ENCODE measurements at places on chromosomes 6 and 20.

DNA sequence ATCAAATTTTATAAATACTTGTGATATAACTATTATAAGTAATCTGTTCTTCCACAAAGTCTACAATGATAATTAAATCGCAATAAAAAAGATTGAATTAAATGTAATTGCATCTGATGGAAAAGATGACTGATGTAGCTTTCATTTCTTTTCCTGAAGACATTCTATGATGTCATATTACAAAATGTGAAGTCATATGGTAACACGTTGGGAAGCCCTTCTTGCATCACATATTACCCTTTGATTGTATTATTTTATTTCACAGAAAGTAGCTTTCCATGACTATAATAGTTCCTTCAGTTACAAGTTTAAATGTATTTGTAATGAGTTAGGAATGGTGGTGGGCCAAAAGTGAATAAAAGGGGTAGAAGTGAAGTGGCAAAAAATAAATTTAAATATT is 19.0 kb upstream of the OR2B2 start:
- DNase-seq, result no peak

DNA sequence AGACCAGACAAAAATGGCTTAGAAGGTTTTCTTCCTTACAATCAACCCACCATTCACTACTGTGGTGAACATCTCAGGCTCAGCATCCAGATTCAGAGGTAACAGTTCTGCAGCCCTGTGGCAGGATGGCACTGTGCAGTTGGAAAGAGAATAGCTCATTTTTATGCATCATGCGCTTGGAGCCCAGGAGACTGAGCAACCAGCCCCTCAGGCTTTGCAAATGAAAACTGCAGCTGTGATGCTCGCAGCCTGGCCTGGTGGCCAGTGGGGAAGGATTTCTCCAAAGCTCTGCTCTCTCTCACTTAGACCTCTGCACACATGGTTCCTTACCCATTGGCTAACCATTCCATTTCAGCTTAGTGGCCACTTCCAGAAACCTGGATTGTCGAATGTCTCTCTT is 45.8 kb downstream of the GABRR2 start:
- no peak for DNase-seq

DNA sequence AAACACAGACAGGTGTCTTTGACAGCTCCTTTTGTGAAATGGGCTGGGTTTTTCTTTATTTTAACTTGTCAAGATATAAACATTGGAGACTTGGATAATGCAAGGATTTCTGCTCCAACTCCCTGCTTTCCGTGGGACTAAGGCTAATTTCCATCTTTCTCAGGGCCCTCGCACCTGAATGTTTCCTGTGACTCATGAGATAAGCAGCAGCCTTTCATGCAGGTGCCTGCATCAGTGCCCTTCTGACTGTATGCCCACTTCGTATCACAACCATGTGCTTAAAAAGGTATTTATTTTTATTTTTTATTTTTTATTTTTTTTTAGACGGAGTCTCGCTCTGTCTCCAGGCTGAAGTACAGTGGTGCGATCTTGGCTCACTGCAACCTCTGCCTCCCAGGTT is 736.1 kb downstream of the DOK5 start:
- no peak for DNase-seq

- no peak for DNase-seq
Measured at GRCh38 chr20:43774754-43775153, 48.0 kb upstream of the GTSF1L start.

GRCh38 chr6:33689148-33689494 is 22.4 kb downstream of the UQCC2 start:
- no peak for DNase-seq

All from NCI-H524 (cell line).